ENCODE measurements at places on chromosomes 16 and 17.

DNA sequence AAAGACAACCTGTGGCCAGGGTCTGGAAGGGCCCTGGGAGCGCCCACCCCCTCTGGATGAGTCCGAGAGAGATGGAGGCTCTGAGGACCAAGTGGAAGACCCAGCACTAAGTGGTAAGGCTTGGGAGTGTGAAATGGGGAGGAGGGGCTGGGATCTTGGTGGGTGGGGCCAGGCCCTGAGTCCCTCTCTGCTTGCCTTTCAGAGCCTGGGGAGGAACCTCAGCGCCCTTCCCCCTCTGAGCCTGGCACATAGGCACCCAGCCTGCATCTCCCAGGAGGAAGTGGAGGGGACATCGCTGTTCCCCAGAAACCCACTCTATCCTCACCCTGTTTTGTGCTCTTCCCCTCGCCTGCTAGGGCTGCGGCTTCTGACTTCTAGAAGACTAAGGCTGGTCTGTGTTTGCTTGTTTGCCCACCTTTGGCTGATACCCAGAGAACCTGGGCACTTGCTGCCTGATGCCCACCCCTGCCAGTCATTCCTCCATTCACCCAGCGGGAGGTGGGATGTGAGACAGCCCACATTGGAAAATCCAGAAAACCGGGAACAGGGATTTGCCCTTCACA, 1.2 kb upstream of the STARD3 start:
- no peak for DNase-seq

- no peak for DNase-seq
Measured at GRCh38 chr17:2947996-2948550, 115.3 kb downstream of the OR1D5 start.

DNA sequence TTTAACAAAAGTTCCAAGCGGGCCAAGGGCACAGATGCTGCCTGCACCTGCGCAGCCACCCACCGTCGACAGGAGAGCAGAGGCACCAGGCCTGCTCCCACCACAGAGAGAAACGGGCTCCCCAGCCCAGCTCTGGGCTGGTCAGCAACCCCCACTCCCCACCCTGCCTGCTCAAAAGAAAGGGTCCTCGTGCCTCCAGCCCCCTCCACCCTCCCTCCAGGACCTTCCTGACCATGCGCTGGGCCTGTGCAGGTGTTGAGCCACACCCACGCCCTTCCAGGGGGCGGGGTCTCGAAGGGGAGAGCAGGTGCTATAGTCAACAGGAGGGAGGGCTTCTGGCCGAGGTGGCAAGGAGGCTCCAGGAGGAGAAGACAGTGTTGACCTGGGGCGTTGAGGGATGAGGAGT, 25.3 kb downstream of the ZNF778 start:
- no peak for DNase-seq

GRCh38 chr17:21198411-21198810, 15.6 kb downstream of the TMEM11 start:
- no peak for DNase-seq

DNA sequence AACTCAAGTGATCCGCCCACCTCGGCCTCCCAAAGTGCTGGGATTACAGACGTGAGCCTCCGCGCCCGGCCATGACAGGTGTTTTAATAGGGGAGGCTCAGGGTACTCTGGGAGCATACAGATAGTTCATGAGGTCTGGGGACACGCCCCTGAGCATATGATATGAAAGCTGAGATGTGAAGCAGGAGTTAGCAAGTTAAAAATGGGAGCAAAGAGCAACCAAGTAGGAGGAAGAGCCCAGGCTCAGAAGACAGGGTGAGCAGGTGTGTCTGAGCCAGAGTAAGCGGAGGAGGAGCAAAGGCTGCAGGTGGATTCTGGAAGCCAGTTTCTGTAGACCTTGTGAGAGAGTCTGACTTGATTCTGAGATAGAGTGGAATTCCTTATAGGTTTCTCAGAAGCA, 103.6 kb downstream of the DNAH9 start:
- no peak for DNase-seq

DNA sequence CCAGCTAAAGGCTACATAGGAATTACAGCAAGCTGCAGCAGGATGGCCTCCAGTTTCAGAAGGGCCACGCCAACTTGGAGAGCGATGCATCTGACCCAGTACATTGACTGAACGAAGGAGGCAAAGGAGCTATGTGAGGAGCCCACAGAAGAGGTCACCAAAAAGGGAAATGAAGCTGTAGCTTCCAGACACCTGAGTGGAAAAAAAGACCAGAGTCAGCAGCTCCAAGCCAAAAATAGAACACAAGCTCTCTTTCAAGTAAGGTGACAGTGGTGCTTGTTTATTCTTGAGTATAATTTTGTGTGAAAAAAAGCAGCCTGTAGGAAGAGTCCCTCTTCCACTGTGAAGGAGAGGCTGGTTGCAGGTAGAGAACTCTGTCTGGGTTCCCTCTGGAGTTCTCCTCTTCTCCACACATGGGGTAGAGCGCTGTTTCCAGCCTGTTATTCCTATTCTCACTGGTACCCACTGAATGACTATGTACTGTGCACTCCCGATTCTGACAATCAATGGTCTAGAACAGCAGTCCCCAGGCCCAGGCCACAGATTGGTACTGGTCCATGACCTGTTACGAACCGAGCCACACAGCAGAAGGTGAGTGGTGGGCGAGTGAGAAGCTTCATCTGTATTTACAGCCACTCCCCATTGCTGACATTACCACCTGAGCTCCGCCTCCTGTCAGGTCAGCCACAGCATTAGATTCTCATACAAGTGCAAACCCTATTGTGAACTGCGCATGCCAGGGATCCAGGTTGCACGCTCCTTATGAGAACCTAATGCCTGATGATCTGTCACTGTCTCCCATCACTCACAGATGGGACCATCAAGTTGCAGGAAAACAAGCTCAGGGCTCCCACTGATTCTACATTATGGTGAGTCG, 15.1 kb downstream of the CCL4 start:
- no peak for DNase-seq

DNA sequence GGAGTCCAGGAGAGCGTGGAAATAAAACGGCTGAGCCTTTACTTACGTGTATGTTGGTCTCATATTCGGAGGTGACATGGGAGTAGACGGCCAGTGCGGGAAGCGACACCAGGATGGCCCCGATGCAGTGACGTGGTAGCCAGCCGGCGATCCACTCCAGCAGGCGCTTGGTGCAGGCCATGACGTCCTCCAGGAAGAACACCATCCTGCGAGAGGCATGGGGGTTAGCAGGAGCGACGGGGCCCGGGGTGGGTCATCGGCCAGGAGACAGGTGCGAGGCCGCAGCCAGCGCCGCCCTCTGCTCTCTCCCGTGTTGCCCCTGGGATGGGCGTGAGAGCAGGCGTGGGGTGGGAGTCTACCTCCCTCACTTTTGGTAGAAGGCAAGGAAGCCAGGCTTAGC, 98.6 kb upstream of the CREBBP start:
- no peak for DNase-seq

DNA sequence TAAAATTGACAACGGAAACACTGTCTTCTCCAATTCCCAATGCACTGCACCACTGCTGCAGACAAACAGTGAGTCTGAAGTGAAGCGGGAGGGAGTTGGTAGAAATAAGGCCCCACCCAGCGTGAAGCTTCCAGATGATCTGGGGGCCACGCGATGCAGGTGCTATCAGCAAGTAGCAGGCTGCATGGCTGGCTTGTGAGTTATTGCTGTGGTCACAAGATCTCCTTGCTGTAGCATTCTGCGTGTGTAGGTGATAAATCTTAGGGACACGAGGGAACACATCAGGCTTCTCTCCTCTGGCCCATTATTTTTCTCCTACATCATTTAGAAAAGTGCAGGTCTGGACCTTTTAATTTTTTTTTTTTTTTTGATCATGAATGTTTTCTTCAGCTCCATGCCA, 407.6 kb downstream of the TMEM114 start:
- peak; percentile 68 for DNase-seq

- DNase-seq: no peak
Measured at GRCh38 chr17:17871913-17872312, 35.1 kb upstream of the SREBF1 start.

DNA sequence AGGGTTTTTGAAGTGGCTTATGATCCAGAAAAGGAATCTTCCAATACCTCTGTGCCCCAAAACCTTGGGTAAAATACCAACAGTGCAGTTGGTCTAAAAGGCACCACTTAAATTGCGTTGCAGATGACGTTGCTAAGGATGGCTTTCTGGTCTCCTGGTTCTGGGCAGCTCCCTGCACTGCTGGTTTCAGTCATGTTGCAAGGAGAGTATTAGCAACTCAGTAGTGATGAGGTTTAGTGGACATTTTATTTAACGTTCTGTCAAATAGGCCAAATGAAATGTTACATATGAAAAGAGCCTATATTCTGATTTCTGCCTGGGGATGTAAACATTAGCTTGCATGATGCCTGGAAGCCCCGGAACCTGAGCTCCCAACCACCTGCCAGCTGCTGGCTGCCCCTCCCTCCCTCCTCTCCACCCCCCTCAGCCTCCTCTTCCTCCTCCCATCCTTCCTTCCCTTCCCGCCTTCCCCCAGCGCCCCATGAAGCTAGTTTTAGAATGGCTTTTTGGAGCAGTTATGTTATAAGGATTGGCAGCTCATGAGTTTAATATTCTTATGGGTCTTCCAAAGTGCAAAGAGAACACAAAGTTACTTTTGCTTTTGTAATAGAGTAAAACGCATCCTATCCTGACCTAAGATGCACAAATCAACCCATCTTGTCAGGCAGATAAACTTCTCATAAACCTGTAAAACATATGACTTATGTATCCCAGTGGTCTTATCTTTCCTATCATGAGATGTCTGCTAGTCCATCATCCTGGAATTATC, 20.7 kb downstream of the CD7 start:
- DNase-seq: no peak

DNA sequence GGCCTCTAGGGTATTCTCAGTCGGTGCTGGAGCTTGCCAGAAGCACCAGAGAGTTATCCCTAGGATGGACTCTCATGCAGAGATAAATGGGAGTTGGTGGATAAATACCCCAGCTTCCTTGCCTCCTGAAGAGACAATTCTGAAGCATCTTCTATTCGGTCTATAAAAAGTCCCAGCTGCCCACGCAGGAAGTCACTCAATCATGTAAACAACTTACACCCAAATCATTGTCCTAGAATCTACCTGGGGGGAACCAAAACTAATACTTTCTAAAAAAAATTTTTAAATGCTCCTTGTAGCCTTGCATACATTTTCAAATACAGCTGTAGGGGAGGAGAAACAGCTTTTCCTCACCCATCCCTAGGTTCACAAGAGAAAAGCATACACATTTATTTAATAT, 66.6 kb upstream of the ELAC2 start:
- no peak for DNase-seq

GRCh38 chr17:44464037-44464436, 39.2 kb downstream of the GPATCH8 start:
- DNase-seq: no peak

DNA sequence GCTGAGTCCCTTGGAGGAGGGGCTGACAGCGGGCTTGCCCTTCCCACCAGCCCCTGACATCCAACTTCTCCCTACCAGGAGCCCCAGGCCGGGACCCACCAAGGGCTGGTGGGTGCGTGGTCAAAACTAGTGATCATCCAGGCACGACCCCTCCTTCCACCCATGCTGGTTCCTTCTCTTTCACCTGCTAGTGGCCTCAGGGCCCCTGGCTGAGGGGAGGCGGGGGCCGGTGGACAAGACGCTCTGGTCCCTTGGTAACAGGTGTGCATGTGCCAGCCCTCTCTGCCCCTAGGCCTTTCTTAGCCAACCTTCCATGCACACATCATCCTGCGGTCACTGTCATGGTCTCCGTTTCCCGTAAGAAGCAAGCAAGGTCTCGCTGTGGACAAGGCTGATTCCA, 8.4 kb downstream of the ZNF213 start:
- DNase-seq: no peak

- no peak for DNase-seq
Measured at GRCh38 chr17:81298325-81298990, 3.4 kb upstream of the SLC38A10 start.

- peak; percentile 71 for DNase-seq
Measured at GRCh38 chr17:37701496-37701898, 43.4 kb downstream of the HNF1B start.

DNA sequence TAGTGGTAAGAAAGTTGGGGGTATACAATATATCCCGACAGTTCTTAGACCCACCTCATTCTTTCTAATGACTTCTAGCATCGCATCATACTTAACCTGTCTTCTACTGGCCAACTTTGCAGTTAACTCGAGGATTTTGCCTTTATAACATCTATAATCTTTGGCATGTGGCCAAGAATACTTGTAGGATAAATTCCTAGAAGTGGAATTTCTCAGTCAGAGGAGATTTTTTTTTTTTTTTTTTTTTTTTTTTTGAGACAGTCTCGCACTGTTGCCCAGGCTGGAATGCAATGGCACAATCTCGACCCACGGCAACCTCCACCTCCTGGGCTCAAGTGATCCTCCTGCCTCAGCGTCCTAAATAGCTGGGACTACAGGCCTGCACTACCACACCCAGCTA, 253.5 kb downstream of the MRTFB start:
- DNase-seq: no peak

GRCh38 chr17:59327981-59328290, 3.5 kb upstream of the YPEL2 start:
- peak; percentile 23 for DNase-seq

GRCh38 chr16:28974007-28974436, 556 bp upstream of the SPNS1 start:
- DNase-seq: peak; percentile 62

DNA sequence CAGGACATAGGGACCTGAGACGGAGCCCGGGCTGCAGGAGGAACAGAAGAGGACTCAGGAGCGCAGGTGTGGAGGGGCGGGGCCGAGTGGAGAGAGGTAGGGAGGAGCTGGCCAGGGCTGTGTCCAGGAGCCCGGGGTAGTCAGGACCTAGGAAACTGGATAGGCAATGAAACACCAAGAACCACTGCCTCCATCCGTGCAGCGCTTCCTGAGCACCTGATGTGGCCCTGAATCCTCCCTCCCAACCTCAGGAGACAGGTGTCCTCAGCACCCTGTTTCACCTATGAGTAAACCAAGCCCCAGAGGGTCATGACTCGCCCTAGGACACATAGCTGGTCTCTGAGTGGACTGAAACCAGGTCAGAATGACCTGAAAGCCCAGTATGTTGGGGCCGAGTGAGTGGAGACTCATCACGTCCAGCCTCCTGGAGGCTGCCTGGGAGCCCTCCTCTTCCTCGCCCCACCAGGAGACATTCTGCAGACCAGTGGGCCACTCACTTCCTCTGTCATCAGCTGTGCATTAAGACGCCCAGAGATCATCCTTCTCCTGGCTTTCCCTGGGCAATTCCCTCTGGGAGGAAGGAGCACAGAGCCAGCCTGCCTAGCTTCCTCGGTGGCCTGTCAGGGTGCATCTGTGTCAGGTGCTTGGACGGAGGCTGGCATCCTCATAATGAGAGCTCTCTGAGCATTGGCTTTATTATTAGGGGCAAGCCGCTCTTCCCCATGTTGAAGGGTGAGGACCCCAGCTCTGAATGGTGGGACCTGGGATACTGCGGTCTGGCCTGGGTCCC, 72.8 kb downstream of the SCNN1B start:
- no peak for DNase-seq

DNA sequence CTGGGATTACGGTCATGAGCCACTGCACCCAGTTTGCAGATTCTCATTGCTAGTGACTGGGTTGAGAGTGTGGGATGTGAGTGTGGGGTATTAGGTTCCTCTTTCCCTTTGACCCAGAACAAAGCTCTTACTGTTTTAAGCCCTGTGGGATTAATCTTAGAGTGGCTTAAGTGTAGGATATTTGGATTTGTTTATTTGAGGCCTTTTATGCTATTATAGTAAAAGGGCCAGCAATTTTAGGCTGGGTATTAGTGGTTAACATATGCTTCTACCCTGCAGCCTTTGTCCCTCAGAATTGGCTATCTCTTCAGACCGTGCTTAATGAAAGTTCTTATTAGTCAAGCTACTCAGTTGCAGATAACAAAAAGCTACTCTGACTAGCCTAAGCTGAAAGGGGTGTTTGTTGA, 3.2 kb downstream of the SGF29 start:
- DNase-seq: no peak

- no peak for DNase-seq
Measured at GRCh38 chr17:14731591-14731990, 430.7 kb downstream of the HS3ST3B1 start.

All from erythroblast (primary cell).